Naive thymus-derived CD8-positive, alpha-beta T cell (primary cell): ENCODE measurements at places on chromosomes 4 and X. TPM values are rescaled to one million over a fixed set of nuclear protein-coding genes. Genes with fewer than 3 reads are reported as not detected.

GRCh38 chr4:169510617-169511016, 101.8 kb downstream of the NEK1 start:
- DNase-seq, result no peak

GRCh38 chr4:24912252-24913118, at the start of gene CCDC149:
TSS of gene CCDC149 (minus strand) at chr4:24913042. CDS start at chr4:24912864, 178 bp downstream.
- DNase-seq, result no peak

- no peak for DNase-seq
These were observed 145.6 kb downstream of the ARX start for GRCh38 chrX:24870143-24870542.

DNA sequence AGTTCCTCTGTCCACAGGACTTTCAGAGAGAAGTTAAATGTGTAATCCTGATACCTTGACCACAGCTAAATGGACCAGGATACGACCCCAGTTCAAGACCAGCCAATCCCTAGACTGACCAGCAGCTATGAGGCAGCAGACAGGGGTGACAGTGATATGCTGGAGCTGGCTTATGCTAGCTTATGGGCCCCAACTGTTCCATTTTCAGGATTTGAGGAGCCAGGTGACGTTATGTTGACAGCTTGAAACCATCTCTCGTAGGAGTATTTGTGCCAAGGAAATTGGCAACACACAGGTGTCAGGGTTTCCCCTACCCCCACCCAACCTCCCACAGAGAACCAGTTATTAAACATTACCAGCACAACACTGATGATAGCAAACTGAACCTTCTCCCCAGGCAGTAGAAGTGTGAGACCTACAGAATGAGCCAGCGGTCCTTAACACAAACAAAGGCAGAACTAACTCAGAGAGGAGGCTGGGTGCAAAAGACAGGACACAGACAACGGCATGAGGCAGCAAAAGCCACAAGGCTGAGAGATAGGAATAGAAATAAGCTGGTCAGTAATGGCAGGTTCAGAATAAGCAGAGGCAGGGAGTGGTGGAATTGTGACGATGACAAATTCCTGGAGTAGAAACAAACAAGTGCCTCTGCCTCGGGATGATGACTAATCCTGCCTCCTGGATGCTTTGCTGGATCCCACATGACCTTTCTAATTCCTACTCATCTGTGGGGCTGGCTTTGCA, 85.6 kb upstream of the CPEB2 start:
- DNase-seq, result no peak

DNA sequence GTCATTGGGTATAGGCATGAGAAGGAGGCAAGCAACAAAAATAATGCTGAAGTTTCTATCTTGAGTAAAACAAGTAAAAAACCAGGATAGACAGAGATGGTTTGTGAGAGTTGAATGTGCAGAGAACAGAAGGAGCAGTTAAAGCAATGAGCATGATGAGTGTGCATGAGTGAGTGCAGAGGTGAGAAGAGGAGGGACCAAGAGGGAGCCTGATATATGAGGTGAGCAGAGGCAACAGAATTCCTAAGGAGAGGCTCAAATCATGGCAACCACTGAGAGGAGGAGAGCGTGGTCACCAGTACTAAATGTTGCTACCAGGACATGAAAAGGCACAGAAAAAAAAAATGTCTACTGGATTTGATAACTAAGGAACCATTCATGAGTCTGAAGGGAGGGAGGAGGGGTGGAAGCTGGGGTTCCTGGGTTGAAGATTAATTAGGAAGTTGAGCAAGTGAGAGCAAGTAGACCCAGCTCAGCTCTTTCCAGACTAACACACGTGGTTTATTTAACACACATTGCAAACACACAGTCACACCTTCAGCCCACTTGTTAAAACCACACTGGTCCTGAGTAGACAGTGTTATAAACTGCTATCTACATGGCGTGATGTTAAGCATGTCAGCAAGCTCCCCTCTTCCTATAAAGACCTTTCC, 69.0 kb upstream of the IQCM start:
- no peak for DNase-seq

DNA sequence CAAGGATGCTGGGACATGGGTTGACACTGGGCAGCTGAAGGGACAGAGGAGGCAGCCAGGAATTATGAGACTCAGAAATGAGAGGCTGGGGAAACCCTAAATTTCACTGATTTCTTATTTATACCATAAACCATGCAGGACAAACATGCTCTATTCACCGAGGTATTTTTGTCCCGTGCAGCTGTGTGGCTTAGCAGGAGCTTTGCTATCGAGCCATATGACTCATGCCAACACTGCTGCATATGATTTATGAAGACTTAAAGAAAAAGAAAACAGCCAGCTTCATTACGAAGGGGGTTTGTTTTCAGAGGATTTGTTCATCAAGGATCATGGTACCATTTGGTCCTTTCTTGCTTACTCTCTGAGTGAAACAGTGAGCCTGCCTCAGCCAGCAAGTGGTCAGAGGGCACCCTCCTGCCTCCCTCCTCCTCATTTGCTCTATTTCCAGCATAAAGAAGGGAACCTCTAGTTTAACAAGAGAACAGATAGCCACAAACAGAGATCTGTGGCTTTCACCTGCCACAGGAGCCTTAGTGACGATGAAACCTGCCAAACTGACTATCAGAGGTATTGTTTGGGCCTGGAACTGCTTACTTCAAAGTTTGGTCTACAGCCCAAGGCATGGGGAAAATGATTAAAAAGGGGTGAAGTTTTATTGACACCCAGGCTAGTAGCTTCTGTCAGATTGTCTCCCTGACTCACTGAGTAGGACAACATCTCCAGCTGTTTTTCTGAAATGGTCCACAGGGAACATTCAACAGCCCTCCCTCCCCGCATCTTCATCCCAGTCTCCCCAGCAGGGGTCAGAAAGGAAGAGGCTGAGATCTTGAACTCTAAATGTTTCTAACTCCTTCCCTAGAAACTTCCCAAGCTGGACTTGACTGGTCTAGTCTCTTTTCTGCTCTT, 80.1 kb upstream of the MAML3 start:
- no peak for DNase-seq

- no peak for DNase-seq
These were observed 24.6 kb upstream of the TBL1X start for GRCh38 chrX:9440116-9440844.

DNA sequence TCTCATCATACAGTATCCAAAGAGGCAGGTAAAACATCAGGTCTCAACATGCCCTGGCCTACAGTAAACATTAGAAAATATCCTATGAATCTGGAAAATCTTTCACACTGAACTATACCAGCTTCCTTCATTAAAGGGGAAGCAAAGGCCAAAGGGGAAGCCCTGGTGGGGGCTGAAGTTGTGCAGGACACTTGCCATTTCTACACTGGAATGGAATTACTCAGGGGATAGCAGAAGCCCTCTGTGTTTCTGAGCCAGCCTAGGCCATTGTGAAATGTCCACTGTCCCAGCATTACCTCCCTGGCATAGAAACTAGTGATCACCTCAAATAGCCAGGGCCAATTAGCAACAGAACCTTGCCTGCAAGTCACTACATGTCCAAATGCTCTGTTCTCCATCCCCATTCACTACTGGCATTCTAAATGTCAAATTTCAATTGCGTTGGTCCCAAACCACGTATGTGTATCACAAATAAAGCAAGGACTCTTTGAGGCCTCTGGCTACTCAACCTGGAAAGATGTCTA, 429.9 kb downstream of the AFF2 start:
- DNase-seq, result no peak

DNA sequence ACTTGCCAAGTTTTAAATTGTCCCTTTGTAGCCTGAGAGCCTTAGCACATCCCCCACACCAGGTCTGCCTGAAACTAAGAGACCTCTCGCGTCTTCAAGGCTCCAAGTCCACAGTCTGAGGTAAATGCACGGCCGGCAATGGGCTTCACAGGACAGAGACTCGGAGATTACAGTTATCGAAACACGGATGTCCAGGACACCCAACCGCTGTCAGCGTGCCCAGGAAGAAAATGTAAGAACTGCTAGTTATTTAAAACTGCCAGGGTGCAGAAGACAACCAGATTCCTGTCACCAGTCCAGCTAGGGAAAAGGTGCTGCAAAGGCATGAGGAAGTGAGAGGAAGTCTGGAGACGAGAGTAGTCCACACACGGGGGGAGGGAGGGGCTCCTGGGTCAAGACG, 28.9 kb downstream of the ZNF827 start:
- DNase-seq, result no peak

GRCh38 chrX:123060986-123061385, 123.1 kb upstream of the GRIA3 start:
- DNase-seq, result no peak

DNA sequence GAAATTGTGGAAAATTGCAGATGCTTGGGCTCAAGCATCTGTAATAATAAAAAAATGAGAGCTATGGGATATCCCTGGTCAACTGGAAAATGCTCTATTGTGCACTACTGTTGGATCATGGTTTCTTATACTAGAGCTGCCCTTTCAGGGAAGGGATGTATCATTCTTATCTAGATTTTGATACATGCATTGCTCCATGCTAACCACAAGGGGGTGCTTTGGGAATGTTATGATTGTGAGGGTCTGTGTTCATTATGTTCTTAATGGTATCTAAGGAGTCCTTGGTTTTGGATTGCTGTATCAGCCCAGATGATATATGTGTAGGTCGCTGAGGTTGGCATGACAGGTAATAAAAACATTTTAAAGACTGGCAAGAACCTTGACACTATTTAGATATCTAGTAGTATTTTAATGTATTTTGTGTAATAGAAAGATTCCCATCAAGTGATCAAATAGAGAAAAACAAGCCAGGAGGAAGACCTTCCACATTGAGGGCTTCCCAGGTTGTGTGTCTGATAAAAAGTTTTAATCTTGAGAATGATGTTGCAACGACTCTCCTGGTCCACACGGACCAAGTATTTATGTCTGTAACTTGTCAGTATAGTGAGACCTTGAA, 49.2 kb upstream of the TLR2 start:
- DNase-seq, result no peak

GRCh38 chr4:184074677-184075388, 142.8 kb downstream of the ENPP6 start:
- DNase-seq, result no peak

DNA sequence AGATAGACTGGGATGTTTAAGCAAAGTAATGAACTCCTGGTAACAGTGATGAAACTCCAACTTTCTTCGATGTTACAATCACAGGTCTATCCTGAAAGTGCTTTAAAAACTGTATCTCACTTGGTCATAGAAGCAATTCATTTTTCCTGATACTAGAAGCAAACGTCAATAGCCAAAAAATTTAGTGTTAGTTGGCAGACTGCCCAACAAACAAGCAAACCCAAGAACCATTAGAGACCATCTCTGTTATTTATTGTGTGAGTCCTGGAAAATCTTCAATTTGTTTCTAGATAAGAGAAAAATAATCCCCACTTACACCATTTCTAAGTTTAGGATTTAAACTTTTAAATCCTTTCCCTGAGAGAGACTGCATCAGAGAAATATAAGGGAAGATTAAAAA, 553.9 kb downstream of the INPP4B start:
- DNase-seq, result no peak

DNA sequence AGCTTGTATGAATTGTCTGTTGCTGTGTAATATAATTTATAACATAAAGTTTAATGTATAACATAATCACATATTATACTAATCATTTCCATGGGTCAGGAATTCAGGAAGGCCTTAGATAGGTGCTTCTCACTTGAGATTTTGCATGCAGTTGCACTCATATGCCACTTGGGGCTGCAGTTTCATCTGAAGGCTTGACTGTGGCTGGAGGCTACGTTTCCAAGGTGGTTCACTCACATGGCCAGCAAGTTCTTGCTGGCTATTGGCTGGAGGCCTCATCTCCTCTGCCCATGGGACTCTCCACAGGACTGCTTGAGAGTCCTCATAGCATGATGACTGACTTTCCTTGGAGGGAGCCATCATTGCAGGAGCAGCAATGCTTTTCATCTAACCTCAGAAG, 53.4 kb upstream of the STX18 start:
- DNase-seq, result no peak

DNA sequence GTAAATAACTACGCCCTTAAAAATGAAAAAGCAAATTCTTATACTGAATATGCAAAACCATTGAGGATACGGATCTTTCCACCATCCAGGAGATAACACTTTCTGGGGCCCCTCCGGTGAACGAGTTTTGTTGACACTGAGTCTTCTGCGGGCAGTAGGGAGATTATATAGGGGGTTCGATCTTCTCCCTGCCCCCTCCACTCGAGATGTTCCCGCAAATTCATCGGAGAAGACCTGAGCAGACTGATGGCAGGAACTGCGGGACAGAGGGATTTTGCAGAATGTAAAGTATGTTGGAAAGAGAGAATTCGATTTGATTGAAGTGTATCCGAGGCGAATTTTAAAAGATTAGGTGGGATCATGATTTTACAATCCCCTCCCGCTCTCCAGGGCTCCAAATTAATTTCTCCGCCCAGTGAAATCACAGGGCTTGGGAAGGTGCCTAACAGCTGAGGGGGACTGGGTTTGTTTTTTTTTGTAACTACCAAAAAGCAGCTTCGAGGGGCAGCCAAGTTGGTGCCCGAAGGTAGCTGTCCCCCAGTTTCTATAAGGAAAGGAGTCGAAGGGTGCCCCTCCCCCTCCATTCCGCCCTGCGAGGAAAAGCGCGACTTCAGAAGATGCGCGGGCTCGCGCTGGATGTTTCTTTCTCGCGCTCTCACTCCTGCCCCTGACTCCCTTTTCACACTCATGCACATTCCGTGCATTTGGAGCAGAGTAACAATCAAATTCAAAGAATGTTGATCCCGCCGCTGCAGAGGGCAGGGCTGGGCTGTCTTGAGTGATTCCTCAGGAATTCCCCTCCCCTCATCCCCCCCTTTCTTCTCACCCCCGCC, 1.2 kb downstream of the TMEM255A start:
- no peak for DNase-seq

Gene CXorf65
- 40.4 TPM for total RNA-seq

Gene SOWAHD
- total RNA-seq, result 2.0 TPM

Gene NAT8L
- total RNA-seq, result 0.05 TPM

Gene ERAS
- not detected for total RNA-seq

Gene SHROOM4
- not detected for total RNA-seq

Gene C4orf36
- not detected for total RNA-seq

Gene EIF1AX
- 74.2 TPM for total RNA-seq

Gene SCML2
- 2.1 TPM for total RNA-seq

Gene ANXA3
- not detected for total RNA-seq

Gene PRDM8
- 11.1 TPM for total RNA-seq

Gene OPRPN
- total RNA-seq, result not detected
